ENCODE measurements at places on chromosomes 7 and 10.

- DNase-seq, result no peak
These were observed 105.9 kb upstream of the ARID5B start for GRCh38 chr10:61795551-61795950.

DNA sequence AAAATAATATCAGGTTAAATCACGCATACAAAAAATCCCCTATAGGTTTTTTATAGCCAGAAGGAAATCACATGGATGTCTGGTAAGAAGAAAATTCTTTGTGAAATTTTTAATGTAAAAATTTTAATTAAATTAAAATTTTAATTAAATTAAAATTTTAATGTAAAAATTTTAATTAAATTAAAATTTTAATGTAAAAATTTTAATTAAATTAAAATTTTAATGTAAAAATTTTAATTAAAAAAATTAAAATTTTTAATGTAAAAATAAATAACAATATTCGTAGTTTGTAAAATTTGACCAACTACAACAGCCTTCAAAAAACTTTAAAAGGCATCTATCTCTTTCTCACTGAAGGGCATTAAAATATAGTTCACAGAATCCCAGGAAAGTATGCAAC is 61.5 kb downstream of the CTTNBP2 start:
- DNase-seq, result no peak

DNA sequence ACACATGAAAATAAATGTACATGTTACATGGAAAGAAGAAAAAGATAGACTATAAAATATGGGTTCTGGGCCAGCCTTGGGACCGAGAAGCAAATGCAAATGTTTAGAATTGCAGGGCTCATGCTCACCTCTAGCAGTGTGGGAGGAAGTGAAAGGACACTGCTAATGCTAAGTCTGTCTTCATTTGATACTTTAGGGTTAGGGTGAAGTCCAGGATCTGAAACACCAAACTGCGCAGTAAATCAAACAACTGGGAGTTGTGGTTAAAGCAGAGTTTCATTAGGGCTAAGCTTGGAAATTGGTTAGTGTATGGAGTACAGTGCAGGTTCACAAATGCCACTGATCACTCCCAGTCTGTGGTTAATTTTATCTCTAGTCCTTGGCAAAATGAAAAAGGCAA is 73.2 kb upstream of the PDK4 start:
- no peak for DNase-seq

DNA sequence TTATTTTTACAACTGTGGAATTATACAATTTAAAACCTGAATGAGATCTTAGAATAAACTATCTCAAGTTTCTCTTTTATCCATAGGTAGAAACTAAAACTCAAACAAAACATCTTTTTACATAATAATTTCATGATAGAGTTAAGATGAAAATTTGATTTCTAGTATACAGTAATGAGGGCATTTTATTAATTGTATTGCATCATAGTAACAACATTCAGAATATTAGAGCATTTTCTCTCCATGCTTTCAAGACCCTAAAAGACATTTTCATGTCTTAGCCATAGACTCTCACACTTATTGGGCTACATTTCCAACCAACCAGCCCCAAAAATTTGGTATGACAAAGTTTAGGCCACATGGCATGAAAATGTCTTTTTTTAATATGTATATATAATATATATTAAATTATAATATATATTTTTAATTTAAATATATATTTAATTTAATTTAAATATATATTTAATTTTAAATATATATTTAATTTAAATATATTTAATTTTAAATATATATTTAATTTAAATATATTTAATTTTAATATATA is 195.7 kb upstream of the STEAP1 start:
- DNase-seq, result no peak

GRCh38 chr7:64946772-64947171 is 43.7 kb downstream of the ZNF273 start:
- peak; percentile 11 for DNase-seq

- DNase-seq, result no peak
These were observed 197.0 kb downstream of the USP6NL start for GRCh38 chr10:11414314-11415038.

DNA sequence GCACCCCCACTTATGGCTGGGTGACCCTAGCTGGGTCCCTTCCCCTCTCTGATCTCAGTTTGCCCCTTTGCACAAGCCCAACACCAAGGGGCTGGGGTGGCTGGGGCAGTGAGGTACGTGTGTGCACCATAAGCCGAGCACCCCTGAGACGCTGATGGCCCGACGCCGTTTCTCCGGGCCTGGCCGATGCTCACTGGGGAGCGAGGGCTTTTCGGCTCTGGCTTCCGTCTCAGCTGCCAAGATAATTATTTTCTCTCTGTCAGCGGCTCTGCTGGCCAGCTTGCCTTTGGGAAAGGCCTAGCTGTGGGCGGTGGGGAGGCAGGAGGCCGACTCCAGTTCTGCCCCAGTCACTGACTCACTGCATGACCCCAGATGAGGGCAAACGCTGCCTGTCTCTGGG is 91.0 kb downstream of the ZMIZ1 start:
- no peak for DNase-seq

DNA sequence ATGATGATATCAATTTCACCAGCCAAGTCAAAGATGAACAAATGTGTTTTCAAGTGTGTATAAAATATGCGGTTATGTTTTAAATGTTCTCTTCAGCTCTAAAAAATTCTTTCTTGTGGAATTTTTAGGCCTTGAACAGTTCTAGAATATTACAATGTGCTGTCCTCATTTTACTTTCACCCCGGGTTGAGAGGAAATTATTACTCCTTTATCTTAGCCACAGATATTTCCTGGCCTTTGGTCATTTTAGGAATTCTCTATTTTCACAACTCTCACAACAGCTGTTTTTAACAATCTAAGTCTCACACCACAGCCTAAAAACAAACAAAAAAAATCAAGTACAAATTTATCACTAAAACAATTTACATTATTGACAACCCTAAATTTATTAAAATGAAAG is 112.2 kb upstream of the HGF start:
- no peak for DNase-seq

GRCh38 chr7:3455806-3456595 is 154.9 kb downstream of the SDK1 start:
- DNase-seq, result no peak

- DNase-seq, result no peak
These were observed 19.2 kb upstream of the SUPV3L1 start for GRCh38 chr10:69160809-69161241.

GRCh38 chr10:35074266-35074665 is 15.9 kb downstream of the CUL2 start:
- DNase-seq, result no peak

DNA sequence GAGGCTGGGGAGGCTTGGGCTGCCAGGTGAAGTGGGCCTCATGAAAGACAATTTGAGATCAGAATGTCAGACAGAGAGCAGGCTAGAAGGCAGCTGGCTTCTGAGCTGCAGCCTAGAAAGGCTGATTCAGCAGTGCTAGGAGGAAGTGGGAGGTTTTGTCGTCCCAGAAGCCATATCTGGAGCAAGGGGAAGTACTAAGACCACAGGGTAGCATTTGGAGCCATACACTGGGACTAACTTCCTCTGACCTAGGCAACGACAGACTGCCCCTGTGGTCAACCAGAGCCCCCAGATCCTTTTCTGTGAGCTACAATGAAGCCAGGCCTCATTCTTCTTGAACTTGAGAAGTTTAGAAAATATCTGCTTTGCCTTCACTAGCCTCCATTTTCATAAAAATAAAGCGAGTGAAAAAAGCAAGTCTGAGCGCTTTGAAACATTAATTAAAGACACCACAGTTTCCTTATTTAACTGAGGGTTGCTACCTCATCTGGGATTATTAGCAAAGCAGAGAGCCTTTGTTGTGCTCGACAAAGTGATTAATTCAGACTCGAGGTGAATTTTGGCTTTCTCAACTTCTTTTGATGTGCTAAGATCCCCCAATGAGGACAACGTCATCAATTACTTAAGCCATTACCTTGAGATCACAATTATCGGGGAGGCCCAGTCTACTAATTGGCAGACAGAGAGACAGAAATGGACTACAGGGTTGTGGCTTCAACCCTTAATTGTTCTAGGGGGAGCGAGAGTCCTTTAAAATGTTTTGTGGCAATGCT is 26.6 kb downstream of the TBXAS1 start:
- no peak for DNase-seq

DNA sequence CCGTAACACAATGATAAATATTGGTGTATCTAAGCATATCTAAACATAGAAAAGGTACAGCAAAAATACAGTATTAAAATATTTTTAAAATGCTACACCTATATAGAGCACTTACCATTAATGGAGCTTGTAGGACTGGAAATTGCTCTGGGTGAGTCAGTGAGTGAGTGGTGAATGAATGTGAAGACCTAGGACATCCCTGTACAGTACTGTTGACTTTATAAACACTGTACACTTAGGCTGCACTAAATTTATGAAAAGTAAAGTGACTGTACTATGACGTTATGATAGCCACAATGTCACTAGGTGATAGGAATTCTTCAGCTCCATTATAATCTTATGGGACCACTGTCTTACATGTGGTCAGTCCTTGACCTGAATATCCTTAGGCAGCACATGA is 147.0 kb downstream of the GLI3 start:
- no peak for DNase-seq

DNA sequence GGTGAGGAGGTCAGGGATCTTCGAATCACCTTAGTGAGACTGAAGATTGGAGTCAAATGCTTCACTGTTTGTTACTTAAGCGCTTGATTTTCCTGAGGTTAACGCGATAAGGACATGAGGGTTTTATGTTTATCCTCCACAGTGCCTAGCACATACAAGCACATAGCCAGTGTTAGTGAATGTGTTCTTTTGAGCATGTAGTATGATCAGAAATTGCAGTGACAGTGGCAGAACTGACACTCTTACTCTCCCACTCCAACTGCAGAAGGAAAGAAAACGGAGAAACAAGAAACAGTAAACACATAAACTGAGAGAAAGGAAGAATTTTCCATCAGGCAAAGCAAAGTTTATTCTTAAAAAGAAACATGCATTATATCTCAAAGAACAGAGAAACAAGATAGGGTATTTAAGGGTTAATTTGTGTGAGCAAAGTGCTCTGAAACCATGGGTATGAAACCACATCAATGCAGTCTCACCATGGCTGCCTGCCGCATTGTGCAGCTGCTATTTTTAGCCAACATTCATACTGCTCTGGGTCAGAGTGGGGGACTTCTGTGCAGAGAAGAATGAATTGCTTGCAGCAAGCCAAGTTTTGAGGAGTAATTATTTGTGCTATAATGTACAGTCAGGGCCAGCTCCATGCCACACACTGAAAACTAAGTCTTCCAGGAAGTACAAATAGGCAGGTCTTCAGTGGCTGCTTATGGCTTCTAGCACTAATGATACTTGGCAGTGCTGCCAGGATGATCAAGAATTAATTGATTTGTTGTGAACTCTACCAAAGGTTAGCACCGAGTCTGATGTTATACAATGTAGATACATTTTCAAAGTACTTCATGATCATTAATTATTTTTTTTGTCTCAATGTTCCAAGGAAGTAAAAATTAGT is 152.0 kb downstream of the MACC1 start:
- no peak for DNase-seq

GRCh38 chr10:926075-926698 is 5.3 kb downstream of the LARP4B start:
- no peak for DNase-seq

DNA sequence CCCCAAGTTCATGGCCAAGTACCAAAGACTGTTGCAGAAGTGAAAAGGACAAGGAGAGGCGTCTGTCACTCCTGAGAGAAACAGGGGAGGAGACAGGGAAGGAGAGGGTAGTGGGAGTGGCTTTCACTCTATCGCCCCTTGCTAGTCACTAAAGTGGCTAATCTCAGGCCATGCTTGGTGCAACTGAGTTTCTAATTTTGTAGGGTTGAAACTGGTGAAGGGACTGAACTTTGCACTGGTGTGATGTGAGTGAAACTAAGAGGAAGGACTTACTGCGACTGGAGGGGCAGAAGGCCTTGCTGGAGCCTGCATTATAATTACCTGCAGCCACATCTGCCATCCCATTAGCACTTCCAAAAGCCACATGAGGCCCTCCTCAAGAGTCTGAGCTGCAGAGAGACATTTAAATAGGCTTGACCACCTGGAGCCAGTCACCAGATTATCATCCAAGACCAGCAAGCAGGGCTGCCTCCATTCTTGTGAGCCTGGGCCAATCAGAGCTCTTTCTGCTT is 107.2 kb upstream of the EEPD1 start:
- DNase-seq, result no peak

GRCh38 chr10:76202777-76203176 is 771.4 kb downstream of the LRMDA start:
- no peak for DNase-seq

DNA sequence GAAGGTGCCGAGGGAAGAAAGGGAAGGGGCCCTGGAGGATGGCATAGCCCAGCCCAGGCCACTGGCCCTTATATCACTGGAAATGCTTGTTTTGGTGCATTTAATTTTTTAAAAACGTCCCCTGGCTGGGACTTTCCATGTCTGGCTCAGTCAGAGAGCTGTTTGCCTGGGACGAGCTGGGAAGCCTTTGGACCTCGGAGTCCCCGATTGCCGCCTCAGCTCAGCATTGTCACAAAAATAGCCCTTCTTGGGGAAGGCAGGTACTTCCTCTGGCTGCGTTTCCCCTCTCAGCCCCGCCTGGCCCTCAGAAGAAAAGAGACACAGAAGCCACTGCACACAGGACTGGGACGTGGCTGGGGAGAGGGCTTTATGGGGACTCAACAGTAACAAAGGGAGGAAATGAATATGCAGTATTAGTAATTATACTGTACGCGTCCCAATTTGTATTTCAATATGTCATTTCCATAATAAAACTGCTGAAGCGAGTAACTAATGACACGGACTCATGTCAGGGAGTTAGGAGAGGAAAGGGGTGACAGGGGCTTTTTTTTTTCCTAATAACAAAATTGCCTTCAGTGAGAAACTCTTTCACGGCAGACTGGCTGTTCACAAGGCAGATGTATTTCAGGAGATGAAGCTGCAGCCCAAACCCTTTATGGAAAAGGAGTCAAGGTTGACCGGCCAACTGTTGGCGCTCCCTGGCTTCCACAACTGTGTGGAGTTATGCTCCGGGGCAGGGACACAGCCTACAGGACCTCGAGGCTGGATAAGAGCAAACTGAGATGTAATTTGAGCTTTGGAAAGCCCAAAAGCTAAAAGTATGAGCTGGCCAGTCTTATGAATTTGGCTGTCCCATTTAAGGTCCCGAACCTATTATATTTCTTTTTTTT is 31.0 kb upstream of the MXI1 start:
- DNase-seq, result no peak

- DNase-seq, result no peak
These were observed 249.8 kb downstream of the PTEN start for GRCh38 chr10:88113232-88113631.

DNA sequence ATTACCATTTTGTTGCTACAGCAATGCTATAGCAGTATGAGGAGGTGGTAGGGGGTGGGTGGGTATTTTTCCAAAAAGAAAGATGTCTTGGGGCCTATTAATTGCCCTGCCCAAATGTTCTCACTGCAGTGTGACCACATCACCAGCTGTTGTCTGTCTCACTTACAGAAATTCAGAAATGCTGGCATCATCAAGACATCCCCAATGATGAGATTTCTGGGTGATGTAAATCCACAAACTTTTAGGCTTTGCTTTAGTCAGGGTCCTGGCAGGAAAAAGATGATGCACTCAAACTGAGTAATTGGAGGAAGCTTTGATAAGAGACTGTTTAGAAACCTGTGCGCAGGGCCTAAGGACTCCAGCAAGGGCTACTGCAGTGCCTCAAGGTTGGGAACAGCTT is 56.2 kb upstream of the OPN4 start:
- DNase-seq, result no peak

- DNase-seq, result no peak
These were observed 64.7 kb downstream of the MKX start for GRCh38 chr10:27680691-27681605.
